ENCODE measurements at places on chromosomes 1 and 21. TPM values are rescaled to one million over a fixed set of nuclear protein-coding genes. Genes with fewer than 3 reads are reported as not detected.
A peak's percentile ranks its signal among the peaks of the same experiment; 100 is the strongest.

HSPG2 gene
- 249 TPM for total RNA-seq

LDLRAD1 gene
- not detected for total RNA-seq

LAPTM5 gene
- 0.77 TPM for total RNA-seq

CBR3 gene
- total RNA-seq, result 2.3 TPM

DNA sequence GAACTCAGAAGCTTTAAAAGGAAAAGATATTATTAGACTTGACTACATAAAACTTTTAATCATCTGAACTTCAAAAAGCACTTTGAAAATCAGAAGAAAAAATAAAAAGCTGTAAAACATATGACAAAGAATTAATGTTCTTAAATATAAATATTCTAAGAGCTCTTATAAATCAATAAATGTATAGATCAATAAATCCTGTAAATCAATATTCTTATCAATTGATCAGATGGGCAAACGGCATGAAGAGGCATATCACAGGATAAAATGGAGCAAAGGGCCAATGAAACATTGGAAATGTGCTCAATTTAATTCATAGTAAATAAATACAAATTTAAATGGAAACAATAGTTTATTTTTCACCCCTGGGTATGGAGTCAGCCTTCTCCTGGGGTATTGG lies 66.1 kb upstream of the SMYD2 start:
- no peak overlapping the region for H3K27ac ChIP-seq
- H3K4me3 ChIP-seq, result no peak overlapping the region
- peaks cover 10% of the 10 kb centered on the region for H3K27me3 ChIP-seq
- H3K36me3 ChIP-seq, result no peaks in the 10 kb centered on the region
- peaks cover 14% of the 10 kb centered on the region for H3K4me1 ChIP-seq
- no peak for DNase-seq

GRCh38 chr21:36481639-36482038 lies 1.7 kb upstream of the CLDN14 start:
- H3K4me1 ChIP-seq, result peaks cover 27% of the 10 kb centered on the region
- no peak for DNase-seq
- H3K27me3 ChIP-seq, result no peaks in the 10 kb centered on the region
- H3K27ac ChIP-seq, result no peak overlapping the region

DNA sequence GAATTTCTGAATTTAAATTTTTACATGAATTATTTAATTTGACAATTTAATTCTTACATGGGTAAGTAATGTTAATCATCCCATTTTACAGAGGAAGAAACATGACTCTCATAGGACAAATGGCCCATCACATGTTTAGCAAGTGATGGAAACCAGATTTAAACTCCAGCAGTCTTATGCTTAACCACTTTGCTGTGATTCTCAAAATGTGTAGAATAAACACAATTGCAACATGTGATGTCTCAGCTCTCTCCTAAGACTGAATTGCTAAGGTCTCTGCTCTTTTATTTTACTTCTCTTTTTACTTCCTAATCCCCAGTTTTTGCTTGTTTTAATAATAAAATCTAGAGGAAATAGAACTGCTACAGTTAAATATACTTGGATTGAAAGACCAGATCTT lies 42.8 kb downstream of the HS2ST1 start:
- H3K27ac ChIP-seq, result no peak overlapping the region
- DNase-seq, result no peak
- H3K4me3 ChIP-seq, result no peak overlapping the region
- no peaks in the 10 kb centered on the region for H3K36me3 ChIP-seq

DNA sequence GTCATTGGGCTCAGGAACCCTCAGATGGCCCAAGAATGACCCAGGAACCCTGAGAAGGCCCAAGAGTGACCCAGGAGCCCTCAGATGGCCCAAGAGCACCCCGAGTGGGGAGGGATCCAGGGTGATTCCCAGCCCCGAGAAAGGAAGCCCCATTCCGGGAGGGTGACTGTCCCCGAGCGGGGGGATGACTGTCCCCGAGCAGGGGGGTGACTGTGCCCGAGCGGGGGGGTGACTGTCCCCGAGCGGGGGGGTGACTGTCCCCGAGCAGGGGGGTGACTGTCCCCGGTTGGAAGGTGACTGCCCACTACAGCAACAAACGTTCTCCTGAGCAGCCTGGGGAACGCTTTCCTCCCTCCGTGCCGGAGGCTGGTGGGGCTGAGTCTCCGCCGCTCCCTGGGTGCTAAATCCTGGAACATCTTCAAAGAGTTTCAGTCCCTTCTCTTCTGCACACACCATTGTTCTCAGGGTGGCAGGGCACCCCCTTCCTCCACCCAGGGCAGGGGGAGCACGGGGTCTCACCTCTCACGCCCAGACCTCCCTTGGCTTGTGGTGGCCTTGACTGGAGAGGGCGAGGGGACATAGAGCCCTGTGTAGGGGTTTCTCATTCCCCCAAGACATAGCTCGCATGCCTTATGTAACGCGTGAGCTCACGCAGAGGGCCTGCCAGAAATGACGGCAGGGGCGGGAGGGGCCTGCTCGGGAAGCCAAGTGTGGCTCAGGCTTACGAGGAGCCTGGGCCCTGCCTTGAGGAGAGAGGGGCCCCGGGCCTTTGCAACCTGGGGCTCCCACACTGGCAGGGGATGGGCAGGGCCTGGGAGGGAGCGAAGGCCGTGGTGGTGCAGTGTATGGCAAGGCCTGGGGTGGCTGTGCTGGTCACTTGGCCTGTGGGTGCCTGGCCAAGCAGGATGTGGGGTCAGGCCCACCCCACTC lies 14.3 kb upstream of the SKI start:
- DNase-seq, result peak; percentile 80
- peak overlapping the region; percentile 99 for H3K27ac ChIP-seq
- H3K36me3 ChIP-seq, result no peaks in the 10 kb centered on the region
- no peaks in the 10 kb centered on the region for H3K27me3 ChIP-seq
- H3K4me1 ChIP-seq, result peaks cover 37% of the 10 kb centered on the region

DNA sequence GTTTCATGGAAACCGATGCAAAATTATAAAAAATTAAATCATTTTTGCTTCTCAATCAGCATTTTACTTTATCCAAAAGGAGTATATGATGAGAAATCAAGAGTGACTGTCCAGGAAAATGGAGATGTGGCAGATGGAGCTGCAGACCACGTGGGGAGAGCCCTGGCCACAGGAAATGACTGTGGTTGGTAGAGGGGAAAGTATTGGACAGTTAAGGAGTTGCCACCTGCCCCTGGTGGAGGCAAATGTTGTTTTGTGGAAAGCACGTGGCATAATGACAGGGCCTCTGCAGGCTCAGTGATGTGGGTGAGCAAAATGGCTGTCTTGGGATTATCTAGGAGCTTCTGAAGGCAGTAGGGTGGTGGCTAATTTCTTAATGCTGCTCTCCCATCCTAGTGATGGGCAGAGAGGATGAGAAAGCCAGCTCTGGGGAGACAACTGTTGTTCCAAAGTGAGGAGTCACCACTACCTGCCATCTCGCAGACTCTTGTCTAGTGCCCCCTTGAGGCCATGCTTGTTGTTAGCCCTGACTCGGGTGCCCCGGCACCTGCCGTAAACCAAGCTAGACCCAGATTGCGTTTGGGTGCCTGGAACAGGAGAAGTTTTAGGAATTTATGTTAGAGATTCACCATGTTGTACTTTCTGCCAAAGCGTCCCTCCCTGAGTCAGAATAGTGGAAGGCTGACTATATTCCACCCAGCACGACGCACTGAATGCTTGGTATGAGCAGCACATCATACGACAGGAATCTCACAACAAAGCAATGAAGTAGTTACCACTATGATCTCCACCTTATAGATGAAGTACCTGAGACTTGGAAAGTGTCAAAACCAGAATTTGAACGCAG lies 144.0 kb downstream of the ROR1 start:
- H3K27ac ChIP-seq, result no peak overlapping the region
- no peak overlapping the region for H3K4me3 ChIP-seq
- no peaks in the 10 kb centered on the region for H3K36me3 ChIP-seq
- DNase-seq, result peak; percentile 47
- H3K27me3 ChIP-seq, result peaks cover 15% of the 10 kb centered on the region
- H3K4me1 ChIP-seq, result peaks cover 27% of the 10 kb centered on the region

- H3K36me3 ChIP-seq, result no peaks in the 10 kb centered on the region
- H3K27me3 ChIP-seq, result no peaks in the 10 kb centered on the region
- H3K4me1 ChIP-seq, result peaks cover 50% of the 10 kb centered on the region
These were observed 51.1 kb downstream of the IER5 start for GRCh38 chr1:181139631-181140061.

DNA sequence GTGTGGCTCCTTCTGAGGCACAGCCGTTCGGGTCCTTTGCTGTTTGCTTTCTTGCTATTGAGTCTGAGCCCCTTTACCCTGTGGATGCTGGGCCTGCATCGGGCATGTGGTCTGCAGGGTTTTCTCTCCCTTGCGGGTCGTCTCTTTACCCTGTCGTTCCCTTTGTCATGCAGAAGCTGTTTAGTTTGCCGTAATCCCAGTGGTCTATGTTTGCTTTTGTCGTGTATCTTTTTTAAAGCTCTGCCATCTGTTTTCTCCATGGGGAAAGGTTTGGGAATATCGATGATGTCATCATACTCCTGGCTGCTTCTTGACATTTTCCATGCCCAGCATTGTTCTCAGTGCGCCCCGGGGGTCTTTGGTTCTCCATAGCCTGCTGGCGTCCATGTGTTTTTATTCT lies 68.2 kb downstream of the AGPAT3 start:
- no peak overlapping the region for H3K27ac ChIP-seq
- H3K4me3 ChIP-seq, result no peak overlapping the region
- no peaks in the 10 kb centered on the region for H3K4me1 ChIP-seq
- H3K27me3 ChIP-seq, result no peaks in the 10 kb centered on the region
- DNase-seq, result no peak

GRCh38 chr1:63326106-63326472 lies 3.7 kb downstream of the FOXD3 start:
- no peak overlapping the region for H3K4me3 ChIP-seq
- peaks cover 3% of the 10 kb centered on the region for H3K4me1 ChIP-seq
- H3K27ac ChIP-seq, result no peak overlapping the region
- DNase-seq, result no peak
- peaks cover 91% of the 10 kb centered on the region for H3K27me3 ChIP-seq
- H3K36me3 ChIP-seq, result no peaks in the 10 kb centered on the region

DNA sequence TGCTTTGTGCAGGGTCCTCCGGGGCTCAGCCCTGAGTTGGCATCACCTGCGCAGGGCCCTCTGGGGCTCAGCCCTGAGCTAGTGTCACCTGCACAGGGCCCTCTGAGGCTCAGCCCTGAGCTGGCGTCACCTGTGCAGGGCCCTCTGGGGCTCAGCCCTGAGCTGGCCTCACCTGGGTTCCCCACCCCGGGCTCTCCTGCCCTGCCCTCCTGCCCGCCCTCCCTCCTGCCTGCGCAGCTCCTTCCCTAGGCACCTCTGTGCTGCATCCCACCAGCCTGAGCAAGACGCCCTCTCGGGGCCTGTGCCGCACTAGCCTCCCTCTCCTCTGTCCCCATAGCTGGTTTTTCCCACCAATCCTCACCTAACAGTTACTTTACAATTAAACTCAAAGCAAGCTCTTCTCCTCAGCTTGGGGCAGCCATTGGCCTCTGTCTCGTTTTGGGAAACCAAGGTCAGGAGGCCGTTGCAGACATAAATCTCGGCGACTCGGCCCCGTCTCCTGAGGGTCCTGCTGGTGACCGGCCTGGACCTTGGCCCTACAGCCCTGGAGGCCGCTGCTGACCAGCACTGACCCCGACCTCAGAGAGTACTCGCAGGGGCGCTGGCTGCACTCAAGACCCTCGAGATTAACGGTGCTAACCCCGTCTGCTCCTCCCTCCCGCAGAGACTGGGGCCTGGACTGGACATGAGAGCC lies 22.7 kb downstream of the COL6A1 start:
- H3K36me3 ChIP-seq, result no peaks in the 10 kb centered on the region
- no peaks in the 10 kb centered on the region for H3K27me3 ChIP-seq
- no peak for DNase-seq

DNA sequence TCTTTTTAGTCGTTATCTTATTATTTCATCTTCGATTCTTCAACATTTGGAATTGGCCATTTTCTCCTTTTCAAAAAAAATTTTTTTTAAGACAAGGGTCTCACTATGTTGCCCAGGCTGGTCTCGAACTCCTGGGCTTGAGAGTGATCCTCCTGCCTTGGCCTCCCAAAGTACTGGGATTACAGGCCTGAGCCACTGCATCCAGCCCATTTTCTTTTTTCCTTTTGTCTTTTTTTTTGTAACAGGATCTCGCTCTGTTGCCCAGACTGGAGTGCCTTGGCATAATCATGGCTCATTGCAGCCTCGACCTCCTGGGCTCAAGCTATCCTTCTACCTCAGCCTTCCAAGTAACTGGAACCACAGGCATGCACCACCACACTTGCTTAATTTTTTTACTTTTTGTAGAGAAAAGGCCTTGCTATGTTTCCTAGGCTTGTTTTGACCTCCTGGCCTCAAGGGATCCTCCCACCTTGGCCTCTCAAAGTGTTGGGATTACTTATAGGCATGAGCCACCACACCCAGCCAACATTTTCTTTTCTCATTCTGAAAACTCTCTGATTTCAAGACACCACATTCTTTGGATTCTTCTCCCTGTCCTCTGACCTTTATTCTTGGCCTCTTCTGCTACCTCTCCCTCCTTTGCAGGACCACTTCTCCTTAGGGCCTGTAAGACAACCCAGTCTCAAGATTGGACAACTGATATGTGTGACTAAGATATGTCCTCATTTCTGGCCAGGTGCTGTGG lies 6.0 kb upstream of the MAP1LC3C start:
- H3K27me3 ChIP-seq, result no peaks in the 10 kb centered on the region
- peak; percentile 19 for DNase-seq
- H3K36me3 ChIP-seq, result no peaks in the 10 kb centered on the region
- no peaks in the 10 kb centered on the region for H3K4me1 ChIP-seq
- H3K27ac ChIP-seq, result no peak overlapping the region
